ENCODE measurements at places on chromosomes 2 and 18. TPM values are rescaled to one million over a fixed set of nuclear protein-coding genes. Genes with fewer than 3 reads are reported as not detected.

DNA sequence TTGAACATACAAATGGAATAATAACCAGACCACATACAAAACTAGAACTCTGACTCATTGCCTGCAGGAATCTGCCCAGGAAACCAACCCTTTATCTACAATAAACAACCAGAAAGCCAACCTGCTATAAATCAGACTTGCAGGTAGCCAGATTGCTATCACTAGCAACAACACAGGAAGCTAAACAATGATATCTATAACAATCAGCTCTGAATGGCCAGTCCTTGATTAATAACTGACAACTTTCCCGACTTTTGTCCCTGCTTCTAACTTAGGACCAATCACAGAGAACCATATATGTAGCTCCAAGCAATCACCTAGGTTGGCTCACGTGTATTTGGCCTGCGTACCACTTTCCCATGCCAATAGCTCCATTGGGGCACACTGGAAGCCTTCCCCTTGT lies 470.8 kb downstream of the RIT2 start:
- DNase-seq, result peak; percentile 66

DNA sequence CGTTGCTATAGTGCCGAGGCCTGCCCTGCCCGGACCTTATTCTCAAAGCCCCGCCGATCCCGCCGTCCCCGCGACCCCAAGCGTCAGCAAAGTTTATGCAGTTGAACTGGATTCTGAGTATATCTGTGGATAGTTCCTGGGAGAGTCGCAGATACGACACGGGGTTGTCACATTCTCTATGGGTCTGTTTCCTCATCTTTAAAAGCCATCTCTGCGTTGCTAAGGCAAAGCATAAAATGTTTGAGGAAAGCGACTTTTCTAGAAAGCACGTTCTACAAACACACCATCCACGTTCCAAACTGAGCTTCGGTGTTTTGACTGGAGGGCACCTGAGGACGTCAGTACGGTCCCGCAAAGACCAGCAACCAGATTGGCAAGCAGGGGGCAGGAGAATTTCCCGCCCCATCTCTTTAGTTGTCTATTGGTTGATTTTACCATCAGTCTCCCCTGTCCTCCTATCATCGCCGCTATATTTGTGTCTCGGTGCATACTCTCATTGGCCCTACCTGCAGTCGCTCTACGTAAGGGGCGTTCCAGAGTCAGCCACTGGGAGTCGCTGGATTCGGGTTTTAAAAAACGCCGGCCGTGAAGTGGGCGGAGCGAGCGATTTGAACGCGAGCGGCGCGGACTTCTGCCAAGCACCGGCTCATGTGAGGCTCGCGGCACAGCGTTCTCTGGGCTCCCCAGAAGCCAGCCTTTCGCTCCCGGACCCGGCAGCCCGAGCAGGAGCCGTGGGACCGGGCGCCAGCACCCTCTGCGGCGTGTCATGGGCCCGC lies at the start of gene CENPA:
CENPA (plus strand) TSS at position 626 of the 776 bp plus-strand sequence; CDS start at position 767, 141 bp downstream.
- peak; percentile 100 for DNase-seq

GRCh38 chr18:4524096-4524495 lies 69.0 kb upstream of the DLGAP1 start:
- no peak for DNase-seq

DNA sequence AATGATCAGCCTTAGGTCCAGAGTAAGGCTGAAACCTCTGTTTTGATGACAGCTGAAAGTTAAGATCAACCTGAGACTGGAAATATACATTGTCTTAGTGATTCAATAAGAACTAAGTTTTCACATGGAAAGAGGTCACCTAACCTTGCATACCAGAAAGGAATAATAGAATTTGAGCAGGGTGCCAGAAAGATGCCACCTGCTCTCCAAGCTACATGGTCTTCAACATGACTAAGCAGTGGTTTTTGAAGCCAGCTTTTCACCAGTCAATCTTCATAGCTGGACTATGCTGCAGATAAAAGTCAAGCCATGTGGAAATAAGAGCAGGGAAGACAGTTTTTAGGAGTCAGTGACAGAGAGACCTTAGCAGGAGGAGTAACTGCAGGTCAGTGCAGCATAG lies 589.4 kb upstream of the SYT4 start:
- DNase-seq, result no peak

DNA sequence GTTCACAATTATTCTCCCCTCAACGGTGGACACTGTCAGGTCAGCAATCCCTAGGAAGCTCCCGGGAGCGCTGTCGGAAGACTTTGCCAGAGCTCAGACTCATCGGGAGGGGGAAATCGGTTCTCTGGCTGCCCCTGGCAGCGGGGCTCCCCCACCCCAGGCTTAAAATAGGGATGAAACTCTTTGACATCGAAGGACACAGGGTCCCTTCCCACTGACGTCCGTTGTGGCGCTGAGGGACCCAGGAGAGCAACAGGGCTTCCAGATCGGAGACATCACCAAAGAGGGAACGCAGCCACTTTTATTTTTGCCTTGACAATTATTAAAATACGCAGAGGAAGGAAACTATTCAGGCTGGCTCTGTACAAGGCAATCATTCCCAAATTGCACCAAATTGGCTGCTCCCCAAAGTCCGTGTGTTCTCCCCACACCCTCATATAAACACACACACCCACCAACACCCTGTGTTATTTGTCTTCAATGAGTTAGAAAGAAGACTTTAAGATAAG lies 249.0 kb downstream of the CDH20 start:
- no peak for DNase-seq

GRCh38 chr2:54687595-54688152 lies 35.8 kb upstream of the EML6 start:
- DNase-seq, result no peak

- DNase-seq, result peak; percentile 24
Measured at GRCh38 chr2:209872675-209873074, 101.0 kb downstream of the UNC80 start.

- no peak for DNase-seq
Measured at GRCh38 chr2:171393487-171393886, 40.3 kb downstream of the METTL8 start.

DNA sequence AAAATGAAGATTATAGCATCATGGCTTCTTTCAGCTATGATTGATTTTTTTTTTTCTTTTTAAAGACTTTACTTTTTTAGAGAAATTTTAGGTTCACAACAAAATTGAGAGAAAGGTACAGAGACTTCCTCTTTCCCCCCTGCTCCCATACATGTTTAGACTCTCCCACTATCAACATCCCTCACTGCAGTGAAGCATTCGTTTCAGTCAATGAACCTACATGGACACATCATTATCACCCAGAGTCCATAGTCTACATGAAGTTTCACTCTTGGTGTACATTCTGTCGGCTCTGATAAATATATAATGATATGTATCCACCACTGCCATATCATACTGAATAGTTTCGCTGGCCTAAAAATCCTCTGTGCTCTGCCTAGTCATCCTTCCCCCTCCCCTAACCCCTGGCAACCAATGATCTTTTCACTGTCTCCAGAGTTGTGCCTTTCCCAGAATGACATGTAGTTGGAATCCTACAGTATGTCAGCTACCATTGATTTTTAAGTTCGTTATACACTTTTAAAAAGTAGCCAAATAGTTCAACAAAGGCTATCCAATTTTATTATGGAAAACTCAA lies 86.8 kb downstream of the GPD2 start:
- no peak for DNase-seq

- DNase-seq, result no peak
Measured at GRCh38 chr2:239943991-239944631, 81.0 kb downstream of the NDUFA10 start.

The SERPINB10 gene
- not detected for total RNA-seq

The SKOR2 gene
- not detected for total RNA-seq

DNA sequence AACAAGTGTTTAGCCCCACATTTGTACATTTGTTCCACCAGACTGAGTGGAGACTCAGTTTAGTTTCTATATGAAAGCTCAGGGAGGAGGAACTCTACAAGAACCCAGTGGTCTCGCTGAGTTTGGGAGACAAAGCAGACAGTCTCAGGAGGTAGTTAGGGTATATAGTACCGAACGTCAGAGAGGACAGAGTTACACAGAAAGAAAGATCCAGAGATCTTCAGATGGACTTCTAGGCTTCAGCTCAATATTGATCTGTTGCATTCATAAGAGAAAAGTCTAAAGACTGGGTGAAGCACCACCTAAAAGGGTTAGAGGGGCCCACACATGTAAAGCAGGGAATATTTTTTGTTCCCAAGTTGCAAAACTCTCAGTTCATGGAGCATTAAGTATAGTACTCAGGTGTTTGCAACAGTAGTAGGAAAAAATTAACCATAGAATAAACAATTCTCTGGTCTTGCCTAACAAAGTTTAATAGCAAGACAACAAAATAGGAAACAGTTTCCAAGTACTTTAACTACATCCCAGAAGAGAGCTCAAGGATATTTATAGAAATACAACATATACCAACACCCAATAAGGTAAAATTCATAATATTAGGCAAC lies 4.2 kb downstream of the TFPI start:
- no peak for DNase-seq

DNA sequence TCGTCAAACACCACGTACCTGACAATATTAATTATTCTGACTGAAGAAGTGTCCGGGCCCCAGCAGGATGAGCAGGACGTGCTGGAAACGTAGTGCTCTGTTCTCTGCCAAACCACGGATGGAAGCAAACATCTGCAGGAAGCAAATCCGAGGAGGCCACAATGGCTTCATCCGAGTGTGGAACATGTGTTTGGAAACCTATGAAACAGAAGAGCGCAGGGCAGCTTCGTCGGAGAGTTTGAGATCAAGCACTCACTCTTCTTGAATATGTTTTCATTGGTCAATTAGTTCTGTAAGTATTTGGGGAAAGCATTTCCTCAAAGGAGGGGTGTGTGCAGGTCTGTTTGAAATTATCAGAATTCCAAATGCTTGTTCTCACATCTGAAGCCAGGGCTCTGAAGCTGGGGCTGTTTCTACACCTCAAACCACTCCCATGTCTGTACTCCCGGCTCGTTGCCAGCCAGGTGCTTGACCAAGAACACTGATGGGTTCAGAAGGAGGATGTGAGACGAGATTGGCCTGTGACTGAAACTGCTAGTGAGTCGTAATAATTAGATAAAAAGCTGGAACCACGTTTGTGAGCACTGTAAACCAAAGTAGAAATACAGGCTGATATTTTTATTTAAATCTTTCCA lies 356.6 kb upstream of the SALL3 start:
- no peak for DNase-seq

The CCDC121 gene
- 3.7 TPM for total RNA-seq

DNA sequence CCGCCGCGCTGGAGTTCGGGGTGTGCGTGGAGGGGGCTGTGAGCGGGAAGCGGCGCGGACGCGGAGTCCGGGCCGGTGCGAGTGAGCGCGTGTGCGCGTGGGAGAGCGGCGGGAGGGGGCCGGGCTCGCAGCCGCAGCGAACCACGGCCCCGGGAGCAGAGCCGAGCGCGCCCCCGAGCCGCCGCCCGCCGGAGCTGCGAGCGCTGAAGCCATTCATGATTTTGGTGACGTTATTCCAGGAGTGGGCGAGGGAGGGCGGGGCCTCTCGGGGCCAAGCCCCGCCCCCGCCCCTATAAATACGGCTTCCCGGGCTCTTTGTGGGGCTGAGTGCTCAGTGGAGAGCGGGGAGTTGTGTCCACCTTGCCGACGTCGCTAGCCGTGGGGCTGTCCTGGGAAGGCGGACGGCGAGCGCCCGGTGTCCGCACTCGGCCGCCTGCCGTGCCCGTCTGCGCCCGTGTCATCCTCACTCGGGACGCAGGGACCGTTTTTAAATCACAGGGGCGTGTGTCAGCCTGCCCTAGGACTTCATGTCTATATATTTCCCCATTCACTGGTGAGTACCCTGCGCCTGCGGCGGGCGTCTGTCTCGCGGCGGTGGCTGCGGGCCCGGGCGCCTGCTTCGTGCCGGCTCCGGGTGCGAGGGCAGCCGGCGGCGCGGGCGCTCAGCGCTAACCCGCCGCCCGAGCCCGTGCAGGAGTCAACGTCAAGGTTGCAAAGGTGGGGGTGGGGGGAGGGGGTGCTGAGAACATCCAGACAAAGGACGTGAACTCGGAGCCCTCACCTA lies at the start of gene LBH:
LBH (plus strand) TSS at position 323 of the 784 bp plus-strand sequence; CDS start at position 528, 205 bp downstream.
- DNase-seq, result peak; percentile 91

GRCh38 chr2:65602603-65603235 lies 170.3 kb upstream of the SPRED2 start:
- DNase-seq, result no peak

DNA sequence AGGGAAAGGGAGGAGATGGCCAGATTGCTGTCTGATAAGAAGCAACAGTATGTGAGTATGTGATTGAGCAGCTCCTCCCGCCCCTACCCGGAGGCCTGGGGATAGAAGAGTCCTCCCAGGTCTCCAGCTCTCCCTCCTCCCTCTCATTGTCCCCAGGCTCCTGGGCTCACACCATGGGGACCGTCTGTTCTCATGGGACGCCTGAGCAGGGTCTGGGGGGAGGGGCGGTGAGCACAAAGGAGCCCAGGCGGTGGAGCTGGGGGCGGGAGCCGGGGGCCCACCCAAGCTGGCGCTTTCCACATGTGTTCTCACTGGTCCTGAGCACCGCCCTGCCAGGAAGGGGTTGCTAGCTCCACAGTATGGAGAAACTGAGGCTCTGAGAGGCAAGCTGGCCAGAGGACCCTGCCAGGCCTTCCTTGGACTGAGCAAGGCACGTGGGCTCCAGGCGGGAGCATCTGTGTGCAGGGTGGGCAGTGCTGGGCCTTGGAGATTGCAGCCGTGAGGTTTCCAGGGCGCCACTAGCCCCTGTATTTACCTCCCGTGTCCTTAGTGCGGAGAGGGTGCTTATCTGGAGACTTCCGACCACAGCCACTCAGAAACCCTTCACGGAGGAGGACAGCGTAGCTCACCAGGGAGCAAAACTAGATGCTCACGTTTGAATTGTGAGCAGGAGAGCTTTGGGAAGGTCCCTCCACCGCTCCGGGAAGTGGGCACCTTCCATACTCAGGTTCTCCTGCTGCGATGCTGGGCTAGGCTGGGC lies 37.4 kb downstream of the PDIA6 start:
- no peak for DNase-seq

- DNase-seq, result no peak
Measured at GRCh38 chr2:170845343-170845742, 28.7 kb downstream of the GAD1 start.

The CLEC4F gene
- not detected for total RNA-seq

The HMSD gene
- not detected for total RNA-seq

DNA sequence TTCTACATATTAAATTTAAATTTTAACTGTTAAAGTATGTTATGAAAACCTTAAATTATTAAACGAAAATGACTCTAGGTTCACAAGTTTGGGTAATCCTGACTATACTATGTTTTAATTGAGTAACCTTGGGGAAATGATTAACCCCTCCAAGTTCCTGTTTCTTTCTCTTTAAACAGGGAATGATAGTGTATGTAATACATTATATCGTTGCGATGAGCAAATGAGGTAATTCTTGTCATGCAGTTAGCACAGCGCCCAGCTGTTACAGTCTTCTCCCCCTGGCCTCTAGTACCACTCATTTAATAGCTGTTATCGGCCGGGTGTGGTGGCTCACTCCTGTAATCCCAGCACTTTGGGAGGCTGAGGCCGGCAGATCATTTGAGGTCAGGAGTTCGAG lies 80.4 kb downstream of the MTA3 start:
- DNase-seq, result no peak

DNA sequence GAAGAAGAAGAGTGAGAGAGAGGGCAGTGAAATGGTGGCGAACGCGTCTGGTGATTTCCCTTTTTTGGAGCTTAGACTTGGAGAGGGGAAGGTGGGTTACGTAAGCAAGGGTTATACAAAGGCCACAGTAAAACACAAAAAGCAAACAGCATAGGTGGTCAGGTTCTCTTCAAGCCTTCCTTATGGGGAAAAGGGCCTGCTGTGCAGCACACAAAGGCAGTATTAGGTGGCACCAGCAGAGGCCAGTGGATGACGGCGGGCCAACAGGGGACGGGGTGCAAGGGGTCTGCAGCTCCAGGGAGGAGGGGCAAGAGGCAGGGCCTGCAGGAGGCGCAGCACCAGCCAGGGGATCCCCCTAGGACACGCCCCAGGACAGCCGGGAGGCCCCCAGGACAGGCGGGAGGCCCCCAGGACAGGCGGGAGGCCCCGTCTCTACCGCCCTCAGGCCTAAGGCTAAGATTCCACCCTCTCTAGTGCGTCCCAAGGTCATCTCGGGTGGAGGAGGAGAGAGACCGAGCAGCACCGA lies 32.6 kb upstream of the NPC1 start:
- DNase-seq, result no peak

Data from Caki2 (cell line).